Airway epithelial cell (primary cell): ENCODE measurements at places on chromosomes 2 and 18. TPM values are rescaled to one million over a fixed set of nuclear protein-coding genes. Genes with fewer than 3 reads are reported as not detected.

The LIMS2 gene
- total RNA-seq, result not detected in 2 replicates

The CCDC93 gene
- total RNA-seq, result 5.2 and 9.2 TPM in 2 replicates

The UGT1A10 gene
- not detected in 2 replicates for total RNA-seq

The SKA1 gene
- total RNA-seq, result 6.5 and 12.6 TPM in 2 replicates
